ENCODE measurements at places on chromosomes 4 and X.

- DNase-seq = no peak
Observed at GRCh38 chrX:3154386-3154975, 113.2 kb downstream of the ARSF start.

DNA sequence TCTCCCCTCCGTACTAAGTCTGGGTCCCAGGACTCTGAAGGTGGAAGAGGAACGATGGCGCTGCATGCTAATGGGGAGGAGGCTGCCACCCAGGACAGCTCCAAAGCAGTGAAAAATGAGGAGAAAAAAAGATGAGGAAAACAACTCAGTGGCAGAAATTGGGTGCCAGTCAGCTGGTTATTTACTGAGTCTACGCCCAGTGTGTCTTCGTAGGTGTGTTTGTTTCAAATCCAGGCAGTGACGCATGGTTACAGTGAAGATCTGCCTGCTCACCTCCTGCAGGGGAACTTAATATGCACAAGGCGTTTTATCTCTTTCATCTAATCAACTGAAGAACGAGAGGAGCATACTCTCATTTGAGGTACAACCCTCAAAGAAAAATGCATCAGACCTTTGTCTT, 70.9 kb upstream of the FBXW7 start:
- DNase-seq = no peak

DNA sequence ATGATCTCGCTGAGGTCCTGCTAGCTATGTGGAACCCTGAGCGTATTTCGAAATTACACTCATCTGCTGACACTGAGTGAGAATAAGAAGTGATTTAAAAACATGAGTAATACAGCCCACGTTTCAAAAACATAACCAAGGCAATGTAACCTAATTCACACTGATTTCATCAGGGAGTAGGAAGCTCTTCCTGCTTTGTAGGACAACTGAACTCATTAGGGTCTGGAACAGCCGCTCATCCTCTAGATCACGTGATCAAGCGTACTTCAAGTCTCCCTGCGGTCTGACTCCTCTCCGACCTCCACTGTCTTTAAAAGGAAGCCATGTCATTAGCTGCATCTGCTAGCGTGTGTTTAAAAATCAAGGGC, 138.0 kb downstream of the NSUN7 start:
- DNase-seq = peak; percentile 54

GRCh38 chrX:77298790-77299189, 148.4 kb upstream of the FGF16 start:
- DNase-seq = no peak

DNA sequence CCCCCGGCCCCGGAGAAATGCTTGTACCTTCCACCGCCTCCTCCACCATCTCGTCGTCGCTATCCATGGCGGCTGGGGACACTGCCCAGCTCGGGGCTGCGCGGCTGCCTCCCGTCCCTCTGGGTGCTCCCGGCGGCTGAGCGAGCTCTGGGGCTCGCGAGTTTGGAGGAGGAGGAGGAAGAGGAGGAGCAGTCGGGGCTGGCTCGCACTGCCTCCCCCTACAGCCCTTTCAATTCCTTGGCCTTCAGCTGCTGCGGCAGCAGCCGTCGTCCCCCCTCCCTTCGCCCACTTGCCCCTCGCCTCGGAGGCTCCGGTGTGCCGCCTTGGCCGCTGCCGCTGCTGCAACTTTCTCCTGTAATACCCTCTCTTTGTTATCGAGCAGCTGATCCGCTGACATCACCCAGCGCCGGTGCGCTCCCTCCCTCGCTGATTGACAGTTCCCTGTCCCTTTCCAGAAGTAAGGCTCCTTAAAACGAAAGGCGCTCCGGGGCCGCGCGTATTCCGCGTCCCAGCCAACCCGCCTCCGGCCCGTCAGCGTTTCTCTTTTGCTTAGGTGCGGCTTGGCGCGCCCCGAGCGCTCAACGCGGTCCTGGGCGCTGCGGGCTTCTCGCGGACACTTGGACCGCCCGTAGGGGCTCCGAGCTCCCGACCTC, at the start of gene SETD7:
SETD7 (minus strand) TSS at position 149 of the 653 bp plus-strand sequence; CDS start at position 67, 82 bp downstream.
- peak; percentile 95 for DNase-seq

- no peak for DNase-seq
Observed at GRCh38 chr4:101367201-101367600, 19.9 kb upstream of the PPP3CA start.

DNA sequence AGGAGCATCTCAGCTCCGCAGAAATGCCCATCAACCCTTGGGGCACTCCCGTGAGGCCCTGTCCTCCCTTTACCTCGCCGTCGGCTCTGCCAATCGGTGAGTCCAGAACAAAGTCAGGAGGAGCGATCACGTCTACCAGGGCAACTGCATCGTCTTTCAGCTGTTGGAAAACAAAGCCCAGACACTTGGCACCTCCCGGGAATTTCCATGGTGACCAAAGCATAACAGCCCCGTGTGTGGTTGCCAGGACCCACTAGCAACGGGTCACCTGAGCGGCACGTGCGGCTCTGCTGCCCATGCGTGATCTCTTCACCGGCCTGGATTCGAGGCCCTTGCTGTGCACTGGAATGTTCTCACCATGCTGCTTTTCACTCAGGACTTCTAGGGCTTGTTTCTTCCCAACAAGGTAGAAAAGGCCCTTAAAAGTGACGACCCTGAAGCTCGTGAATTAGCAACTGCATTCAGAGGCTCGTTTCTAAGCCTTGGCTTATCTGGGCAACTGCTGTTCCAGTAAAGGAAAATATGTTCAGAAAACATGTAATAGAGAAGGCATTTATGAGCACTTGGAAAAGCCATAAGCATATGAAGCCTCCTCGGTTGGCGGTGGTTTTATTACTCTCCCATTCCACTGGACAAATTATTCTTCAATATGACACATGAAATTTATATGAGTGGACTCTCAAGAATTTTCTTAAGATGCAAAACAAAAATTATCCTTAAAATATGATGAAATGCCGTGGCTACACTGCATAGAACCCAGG, 69.5 kb downstream of the ACOX3 start:
- no peak for DNase-seq

- no peak for DNase-seq
Observed at GRCh38 chr4:107008115-107008514, 28.0 kb downstream of the DKK2 start.

DNA sequence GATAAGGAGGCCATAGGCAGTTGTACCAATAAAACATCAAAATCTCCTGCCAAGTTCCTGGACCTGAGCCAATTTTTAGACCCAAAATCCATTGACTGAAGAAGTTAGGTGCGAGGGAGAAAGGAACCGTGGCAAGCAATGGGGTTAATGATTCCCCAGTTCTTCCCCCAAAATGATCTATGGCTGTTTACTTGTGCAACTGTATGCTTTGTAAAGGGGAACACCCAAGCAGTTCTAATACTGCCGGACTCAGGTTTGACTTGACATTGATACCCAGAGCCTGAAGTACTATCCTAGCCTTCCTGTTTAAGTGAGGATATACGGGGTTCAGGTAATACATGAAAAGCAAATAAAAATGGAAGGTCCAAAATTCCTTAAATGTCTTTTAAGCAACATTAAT, 6.7 kb upstream of the EIF4E start:
- no peak for DNase-seq

GRCh38 chr4:170723171-170723570, 633.4 kb upstream of the AADAT start:
- no peak for DNase-seq

- DNase-seq = no peak
Observed at GRCh38 chr4:173958445-173958844, 325.0 kb downstream of the FBXO8 start.

- no peak for DNase-seq
Observed at GRCh38 chrX:40734971-40735324, 394 bp downstream of the MED14 start.
